Ovary (tissue), 10 donors: ENCODE measurements at places on chromosomes 7 and 10.

DNA sequence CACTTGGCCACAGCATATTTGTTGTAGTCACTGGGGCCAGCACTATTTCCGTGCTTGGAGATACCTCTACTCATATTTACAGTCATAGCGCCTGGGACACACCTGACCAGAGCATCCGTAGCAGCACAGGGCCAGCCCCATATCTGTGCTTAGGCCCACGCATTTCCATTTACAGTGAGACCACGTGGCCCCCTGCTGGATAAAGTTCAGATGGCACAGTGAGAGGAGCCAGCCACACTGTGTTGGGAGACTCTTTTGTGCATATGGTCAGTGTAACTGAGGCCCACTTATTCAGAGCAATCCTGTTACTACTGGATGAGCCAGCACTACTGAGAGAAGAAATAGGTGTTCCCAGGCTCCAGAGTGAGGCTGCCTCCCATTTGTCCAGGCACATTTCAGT, 455.3 kb downstream of the REEP3 start:
- DNase-seq: no peak

- DNase-seq: no peak
Measured at GRCh38 chr10:17427666-17428350, 26.6 kb downstream of the ST8SIA6 start.

- no peak for DNase-seq
Measured at GRCh38 chr7:51731075-51731474, 414.5 kb upstream of the COBL start.

DNA sequence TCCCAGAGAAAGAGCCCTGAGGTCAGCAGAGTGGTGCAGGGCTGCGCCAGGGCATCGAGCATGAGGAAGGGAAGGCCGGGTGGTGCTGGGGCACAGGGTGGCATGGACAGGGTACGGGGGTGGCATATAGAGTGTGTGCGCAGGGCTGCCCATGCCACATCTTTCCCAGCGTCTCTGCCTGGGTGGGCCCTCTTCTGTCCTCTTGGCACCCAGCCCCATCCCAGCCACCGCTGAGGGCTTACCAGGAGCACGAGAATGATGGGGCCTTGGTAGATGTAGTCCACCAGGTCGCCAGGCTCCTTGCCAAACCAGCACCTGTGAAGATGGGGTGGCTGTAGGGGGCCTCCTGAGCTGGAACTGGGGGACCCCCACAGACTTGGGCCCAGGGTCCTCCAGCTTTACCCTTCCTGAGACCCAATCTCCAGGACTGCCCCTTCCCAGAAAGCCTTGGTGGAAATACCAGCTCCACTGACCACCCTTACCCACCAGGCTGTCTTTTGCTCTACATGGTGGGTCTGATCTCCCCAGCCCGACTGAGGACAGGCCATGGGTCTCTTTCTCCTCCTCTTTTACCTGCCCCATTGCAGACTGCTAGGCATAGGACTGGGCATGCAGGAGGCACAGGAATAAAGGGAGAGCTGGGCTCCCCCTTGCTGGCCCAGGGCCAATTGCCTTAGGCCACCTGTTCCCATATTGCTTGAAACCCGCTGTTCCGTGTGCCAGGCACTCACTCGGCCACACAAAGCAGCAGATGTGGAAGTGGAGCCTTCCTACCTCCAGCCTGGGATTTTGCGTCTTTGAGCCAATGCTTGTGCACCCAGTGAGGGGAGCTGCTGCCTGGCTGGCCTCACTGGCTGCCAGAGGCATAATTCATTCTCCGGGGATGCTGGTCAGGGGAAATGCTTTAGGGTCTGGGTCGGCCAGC, 21.7 kb downstream of the CRHR2 start:
- DNase-seq: no peak

GRCh38 chr7:127715272-127715671, 63.3 kb downstream of the SND1 start:
- DNase-seq: no peak

- DNase-seq: no peak
Measured at GRCh38 chr7:69947998-69948397, 349.7 kb downstream of the AUTS2 start.

DNA sequence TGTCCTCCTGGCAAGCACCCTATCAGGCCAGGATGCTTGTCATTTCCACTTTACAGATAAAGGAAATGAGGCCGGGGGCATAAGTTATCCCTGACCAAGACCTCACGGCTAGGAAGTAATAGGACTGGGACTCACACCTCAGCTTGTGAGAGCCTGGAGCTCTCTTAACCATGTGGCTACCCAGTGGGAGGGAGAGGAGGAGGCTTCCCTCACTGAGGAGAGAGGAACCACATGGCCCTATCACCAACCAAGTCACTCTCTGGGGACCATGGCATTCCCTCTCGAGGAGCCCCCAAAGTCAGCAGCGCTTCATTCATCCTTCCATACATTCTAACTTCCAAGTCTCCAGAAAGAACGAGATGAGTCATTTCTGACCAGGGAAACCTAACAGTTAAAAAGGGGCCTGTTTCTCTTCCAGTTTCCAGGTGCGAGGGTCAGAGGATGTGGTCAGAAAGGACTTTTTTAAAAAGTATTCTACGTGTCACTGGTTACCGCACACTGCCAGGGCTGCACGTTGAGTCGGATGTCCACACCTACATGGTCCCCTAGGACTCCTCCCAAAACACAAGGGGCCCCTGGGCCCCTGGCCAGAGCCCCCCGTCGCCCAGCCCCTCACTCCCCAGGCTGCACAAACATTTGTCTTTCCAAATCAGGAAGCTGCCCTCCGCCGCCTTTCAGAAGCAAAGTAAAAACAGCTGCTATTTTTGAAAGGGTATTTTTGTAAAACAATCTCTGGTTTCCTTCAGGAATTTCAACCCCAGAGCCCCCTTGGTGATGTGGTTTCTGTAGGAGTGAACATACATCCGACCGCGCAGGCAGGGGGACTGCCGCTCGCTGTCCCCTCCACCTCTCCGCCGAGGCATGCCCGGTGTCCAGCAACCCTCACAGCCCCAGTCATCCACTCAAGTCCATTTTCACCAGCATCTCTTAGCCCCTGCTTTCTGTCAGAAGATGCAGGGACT, 128.2 kb upstream of the CHST15 start:
- DNase-seq: no peak

GRCh38 chr7:68562323-68562899, 1035.9 kb upstream of the AUTS2 start:
- no peak for DNase-seq

- DNase-seq: no peak
Measured at GRCh38 chr10:76727038-76727437, 910.6 kb downstream of the KCNMA1 start.

GRCh38 chr10:31759124-31759798, 169.4 kb downstream of the ARHGAP12 start:
- DNase-seq: peak; percentile 43

GRCh38 chr10:16950656-16951601, 133.7 kb upstream of the RSU1 start:
- DNase-seq: no peak

GRCh38 chr10:131678171-131678570, 222.6 kb upstream of the PPP2R2D start:
- no peak for DNase-seq

DNA sequence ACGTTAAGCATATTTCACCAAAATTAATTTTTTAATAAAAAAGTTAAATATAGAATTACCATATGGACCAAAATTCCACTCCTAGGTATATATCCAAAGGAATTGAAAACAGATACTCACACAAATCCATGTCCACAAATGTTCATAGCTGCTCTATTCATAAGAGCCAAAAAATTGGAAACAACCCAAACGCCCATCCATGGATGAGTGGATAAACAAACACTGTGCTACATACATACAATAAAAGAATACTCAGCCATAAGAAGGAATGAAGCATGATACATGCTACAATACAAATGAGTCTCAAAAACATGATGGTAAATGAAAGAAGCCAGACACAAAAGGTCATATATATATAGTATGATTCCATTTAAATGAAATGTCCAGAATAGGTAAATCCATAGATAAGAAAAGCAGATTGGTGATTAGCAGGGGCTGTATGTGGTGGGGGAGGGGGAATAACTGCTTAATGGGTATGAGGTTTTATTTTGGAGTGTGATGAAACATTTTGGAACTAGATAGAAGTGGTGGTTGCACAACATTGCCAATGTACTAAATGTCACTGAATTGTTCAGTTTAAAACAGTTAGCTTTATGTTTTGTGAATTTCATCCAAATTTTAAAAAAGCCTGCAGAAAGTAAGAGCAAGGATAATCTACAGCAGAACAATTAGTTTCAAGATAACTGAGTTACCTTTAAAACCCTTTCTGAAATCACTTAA, 101.2 kb upstream of the EFCAB10 start:
- no peak for DNase-seq

- DNase-seq: no peak
Measured at GRCh38 chr7:50349963-50350944, 45.7 kb downstream of the IKZF1 start.

DNA sequence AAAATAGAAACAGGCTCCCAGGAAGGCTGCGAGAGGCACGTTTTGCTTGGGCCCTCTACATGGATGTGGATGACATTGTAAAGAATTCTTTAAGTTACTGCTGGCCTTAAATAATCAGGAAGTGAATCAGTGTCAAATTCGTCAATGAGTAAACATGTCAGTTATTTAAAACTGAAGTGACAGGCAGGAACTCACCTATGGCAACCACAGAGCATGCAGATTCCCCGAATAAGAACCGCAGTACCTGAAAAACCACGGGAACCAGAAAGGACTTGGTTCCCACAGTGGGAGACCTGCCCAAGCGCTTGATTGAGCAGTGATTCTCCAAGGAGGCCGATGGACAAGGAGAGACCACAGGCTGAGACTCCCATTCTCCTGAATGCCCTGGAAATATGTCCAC, 351.2 kb upstream of the AKR1E2 start:
- DNase-seq: no peak

DNA sequence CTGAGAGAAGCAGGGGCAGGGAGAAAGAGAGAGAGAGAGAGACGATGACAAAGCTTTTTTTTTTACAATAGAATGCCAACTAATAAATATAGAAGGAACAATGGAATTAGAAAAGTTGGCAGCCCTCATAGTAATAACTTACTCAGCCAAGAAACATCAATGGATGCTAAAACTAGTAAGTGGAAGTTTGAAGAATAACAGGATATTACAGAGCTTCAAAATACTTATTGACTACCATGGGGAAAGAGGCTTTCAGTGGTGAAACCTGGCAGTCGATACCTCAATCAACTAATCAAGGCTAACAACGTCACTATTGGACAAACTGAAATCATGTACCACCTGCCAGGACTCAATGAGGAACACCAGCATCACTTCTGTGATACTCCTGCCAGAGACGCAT, 100.5 kb upstream of the LRRC4 start:
- no peak for DNase-seq

DNA sequence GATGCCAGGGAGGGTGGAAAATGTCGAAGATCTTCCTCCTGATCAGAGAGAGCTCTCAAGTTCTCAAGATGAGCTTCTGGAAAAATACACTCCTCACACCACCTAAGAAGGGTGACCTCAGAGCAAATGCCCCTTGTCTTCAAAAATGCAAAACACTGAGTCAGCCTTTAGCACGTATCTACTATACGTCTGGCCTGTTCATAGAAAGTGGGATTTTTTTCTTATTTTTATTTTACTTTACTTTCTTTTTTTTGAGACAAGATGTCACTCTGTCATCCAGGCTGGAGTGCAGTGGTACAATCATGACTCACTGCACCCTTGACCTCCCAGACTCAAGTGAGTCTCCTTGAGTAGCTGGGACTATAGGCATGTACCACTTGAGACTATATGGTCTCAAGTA, 57.1 kb downstream of the AFAP1L2 start:
- no peak for DNase-seq

DNA sequence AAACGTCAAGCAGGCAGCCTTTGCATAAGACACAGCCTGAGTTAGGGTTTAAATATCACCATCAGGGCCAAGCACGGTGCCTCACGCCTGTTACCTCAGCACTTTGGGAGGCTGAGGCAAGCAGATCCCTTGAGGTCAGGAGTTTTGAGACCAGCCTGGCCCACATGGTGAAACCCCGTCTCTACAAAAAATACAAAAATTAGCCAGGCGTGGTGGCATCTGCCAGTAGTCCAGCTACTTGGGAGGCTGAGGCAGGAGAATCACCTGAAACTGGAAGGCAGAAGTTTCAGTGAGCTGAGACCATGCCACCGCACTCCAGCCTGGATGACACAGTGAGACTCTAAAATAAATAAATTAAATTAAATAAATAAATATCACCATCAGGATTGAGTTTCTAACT, 33.0 kb downstream of the SRPK2 start:
- no peak for DNase-seq

- DNase-seq: no peak
Measured at GRCh38 chr10:120989996-120990598, 138.9 kb downstream of the WDR11 start.

GRCh38 chr7:10875080-10875479, 98.6 kb upstream of the PHF14 start:
- DNase-seq: no peak

GRCh38 chr10:100148353-100149211, 37.2 kb downstream of the ERLIN1 start:
- no peak for DNase-seq

DNA sequence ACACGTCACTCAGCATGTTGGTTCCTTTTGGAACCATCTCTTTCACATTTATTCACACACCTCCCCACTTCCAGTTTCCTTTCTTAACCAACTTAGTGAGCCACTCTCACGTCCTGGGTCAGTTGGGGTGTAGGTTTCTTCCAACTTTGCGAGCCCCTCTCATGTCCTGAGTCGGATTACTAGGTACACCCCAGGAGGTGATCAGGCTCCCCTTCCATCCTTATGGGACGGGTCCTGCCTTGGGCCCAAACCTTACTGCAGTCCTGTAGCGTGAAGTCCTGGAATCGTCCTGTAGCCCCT, 7.7 kb downstream of the ERV3-1 start:
- DNase-seq: no peak

- no peak for DNase-seq
Measured at GRCh38 chr7:149099058-149099457, 8.5 kb upstream of the ZNF786 start.

DNA sequence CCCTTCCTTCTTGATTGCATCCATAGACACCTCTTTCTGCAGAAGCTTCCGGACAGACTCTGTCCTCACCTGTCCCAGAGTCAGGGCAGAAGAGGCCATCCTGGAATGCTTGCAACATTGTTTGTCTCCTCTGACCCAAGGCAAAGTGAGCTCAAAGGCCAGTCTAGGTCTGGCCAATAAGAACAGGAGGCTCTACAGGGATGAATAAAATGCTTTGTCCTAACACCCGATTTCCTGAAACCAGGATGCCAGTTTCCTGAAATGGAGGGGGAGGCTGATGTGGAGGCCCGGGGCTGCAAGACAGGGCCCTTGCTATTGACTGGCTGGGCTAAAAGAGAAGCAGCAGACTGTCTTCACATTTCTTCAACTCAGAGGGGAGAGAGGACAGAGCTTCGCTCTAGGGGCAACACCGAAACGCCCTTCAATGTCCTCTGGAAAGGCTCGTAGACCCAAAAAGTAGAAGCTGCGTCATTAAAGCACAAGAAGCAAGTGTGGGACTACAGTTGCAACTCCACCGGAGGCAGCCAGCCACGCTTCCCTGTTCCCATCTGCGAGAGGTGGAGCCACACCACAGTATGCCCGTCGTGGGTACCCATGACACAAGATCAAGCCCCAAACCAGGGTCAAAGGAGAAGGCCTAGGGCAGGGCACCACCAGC, 29.1 kb upstream of the NDST2 start:
- no peak for DNase-seq

GRCh38 chr7:131300572-131301466, 26.9 kb upstream of the MKLN1 start:
- DNase-seq: no peak

- no peak for DNase-seq
Measured at GRCh38 chr10:105855791-105856190, 1214.7 kb downstream of the SORCS3 start.
